ENCODE measurements at places on chromosomes 4 and X.

DNA sequence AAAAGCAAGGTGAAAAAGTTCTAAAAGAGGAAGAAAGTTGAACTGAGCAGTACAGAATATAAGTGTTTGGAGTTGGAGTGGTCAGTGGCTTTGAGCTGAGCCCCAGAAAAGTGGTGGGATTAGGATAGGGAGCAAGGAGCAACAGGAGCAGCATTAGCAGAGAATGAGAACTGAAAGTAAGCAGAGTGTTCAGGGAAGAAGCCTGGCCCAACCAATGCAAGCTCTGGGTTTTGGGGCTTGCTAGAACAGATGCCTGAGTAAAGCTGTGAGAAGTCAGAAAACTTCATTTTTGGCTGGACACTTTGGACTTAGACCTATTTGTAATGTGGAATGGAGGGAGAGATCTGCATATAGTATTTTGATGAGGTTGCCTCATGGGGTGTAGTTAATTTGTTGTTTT, 17.8 kb downstream of the JADE1 start:
- no peak for DNase-seq

- peak; percentile 49 for DNase-seq
Measured at GRCh38 chr4:165111906-165112367, 723 bp downstream of the TMEM192 start.

- no peak for DNase-seq
Measured at GRCh38 chr4:15012017-15012788, 9.9 kb downstream of the CPEB2 start.

GRCh38 chrX:16683007-16683664, 29.3 kb downstream of the CTPS2 start:
- no peak for DNase-seq

DNA sequence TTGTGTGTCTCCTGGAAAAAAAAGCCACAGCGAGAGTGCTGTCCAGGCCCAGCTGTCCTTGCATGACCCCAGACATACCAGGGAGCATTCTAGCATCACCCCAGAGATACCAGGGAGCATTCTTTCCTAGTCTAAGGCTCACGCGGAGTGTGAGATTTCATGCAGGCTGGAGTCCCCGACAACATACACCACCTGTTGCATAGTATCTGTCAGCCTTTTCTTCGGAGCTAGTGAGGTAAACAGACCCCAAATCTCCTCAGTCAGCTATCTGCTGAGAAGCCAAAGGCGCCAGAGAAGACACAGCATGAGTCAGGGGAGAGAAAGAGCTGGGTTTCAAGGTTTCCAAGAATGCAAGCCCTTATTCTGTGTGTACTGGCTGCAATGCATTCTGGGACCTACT, 23.1 kb upstream of the ZXDA start:
- no peak for DNase-seq

DNA sequence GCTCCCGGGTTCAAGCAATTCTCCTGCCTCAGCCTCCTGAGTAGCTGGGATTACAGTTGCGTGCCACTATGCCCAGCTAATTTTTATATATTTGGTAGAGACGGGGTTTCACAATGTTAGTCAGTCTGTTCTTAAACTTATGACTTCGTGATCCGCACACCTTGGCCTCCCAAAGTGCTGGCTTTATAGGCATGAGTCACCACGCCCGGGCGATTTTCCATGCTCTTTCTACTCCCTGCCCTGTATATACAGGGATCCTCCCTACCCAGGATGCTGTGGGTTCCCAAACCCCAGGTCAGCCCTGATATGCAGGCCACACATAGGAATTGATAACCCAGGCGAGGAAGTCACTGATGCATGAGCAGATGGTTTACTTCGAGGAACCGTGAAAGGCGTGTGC, 31.4 kb downstream of the SSX5 start:
- peak; percentile 11 for DNase-seq

- DNase-seq, result no peak
Measured at GRCh38 chr4:177271091-177271490, 38.6 kb upstream of the NEIL3 start.

GRCh38 chr4:8334786-8335460, 65.4 kb downstream of the HTRA3 start:
- no peak for DNase-seq

DNA sequence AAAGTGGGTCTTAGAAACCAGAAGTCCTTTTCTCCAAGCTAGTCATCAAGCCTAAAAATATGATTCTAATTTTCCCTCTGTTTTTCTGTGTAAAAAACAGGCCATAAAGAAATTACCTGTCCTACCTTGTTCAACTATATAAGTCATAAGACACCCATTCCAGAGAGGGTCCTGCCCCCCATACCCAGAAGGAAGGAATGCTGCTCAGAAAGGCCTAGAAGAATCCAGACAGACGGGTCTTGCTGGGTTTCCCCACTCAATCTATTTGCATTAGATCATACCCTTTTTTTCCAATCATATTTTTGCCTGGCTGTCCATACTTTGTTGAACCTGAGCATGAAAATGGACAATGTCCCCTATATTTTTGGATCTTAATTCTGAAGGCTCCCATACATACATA, 16.3 kb upstream of the XAGE2 start:
- no peak for DNase-seq

GRCh38 chr4:80014531-80014930, 58.5 kb downstream of the ANTXR2 start:
- no peak for DNase-seq

GRCh38 chrX:110836982-110837381, 41.4 kb upstream of the CHRDL1 start:
- no peak for DNase-seq

DNA sequence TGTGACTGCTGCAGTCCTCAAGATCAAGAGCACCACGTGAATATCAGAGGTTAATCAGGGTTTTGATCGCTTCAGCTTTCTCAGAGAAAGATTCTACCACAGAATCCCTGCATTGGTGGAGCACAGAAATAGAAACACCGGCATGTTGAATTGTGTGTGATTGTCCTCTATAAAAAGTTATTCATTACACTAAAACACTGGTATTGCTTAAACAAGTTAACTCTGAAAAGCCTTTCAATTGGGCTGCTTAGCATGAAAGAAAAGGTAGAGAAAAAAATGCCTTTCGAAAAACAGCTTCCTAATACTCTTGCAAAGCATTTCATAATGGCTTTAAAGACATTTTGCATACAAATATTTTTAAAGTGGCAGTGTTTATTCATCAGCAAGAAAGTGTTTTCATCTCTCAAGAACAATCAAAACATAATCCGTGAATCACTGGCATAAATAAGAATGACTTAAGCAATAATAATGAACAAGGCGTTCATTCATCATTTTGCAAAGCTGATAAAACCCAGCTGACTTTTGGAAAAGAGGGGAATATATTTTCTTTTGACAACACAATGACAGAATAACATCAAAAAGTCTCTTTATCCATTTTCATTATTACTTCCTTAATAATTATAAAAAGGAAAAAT, 61.1 kb downstream of the HELT start:
- no peak for DNase-seq

DNA sequence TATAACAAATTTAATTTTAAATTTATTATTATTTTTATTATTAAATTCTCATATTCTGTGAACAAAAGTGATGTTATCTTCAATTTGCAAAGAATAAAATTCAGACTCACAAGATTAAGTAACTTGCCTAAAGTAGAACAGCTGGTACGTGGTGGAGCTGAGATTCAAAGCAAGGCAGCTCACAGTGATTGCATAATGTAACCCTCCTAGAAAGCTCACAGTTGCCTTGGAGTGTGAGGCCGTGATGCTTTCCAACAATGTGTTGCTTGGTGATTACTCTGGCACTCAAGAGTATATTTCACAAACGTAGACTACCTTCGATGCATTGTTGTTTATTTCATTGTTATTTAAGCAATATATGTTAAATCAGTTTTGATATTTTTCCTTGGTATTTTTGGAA, 1039.2 kb upstream of the PABPC4L start:
- no peak for DNase-seq

DNA sequence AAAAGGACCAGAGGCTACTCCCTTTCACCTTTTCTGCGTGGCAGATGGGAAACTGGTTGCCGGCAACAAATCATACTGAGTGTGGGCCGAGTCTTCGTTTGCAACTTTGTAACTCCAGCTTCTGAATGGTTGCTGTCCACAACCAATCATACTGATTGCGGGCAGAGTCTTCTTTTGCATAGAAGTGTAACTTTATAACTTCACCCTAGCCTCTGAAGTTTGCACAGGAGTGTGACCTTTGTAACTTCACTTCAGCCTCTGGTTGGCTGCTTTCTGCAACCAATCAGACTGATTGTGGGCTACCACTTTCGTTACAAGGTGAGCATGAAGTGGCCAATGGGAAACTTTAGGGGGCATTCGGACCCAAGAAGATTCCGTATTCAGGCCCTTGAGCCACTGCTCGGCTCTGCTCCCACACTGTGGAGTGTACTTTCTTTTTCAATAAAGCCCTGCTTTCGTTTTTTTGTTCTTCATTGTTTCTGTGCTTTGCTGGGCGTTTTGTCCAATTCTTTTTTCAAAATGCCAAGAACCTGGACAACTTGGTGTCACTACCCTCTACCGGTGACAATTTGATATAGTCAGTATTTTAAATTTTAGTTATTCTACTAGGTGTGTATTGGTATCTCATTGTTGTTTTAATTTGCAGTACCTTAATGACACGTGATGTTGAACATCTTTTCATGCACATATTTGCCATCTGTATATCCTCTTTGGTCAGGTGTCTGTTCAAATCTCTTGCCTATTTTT, 9.0 kb upstream of the PAGE5 start:
- peak; percentile 33 for DNase-seq

DNA sequence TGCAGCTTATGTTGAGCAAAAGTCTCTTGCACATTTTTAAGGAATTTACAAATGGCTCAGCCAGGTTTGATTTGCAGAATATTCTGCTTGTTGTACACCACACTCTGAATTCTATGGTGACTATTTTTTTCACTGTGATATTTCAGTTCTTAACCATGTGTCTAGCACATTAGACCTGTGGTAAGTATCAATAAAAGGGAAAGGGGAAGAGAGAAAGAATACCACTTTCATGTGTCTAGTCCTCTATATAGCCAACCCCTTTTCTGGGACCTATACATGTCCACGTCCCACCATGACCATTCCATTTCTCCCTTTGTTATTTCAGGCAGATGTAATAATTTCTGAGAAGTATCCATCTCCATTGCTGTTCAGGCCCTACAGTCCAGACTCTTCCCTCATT, 121.3 kb upstream of the PNPLA4 start:
- no peak for DNase-seq

- no peak for DNase-seq
Measured at GRCh38 chr4:183097231-183098018, 1.6 kb upstream of the WWC2 start.

DNA sequence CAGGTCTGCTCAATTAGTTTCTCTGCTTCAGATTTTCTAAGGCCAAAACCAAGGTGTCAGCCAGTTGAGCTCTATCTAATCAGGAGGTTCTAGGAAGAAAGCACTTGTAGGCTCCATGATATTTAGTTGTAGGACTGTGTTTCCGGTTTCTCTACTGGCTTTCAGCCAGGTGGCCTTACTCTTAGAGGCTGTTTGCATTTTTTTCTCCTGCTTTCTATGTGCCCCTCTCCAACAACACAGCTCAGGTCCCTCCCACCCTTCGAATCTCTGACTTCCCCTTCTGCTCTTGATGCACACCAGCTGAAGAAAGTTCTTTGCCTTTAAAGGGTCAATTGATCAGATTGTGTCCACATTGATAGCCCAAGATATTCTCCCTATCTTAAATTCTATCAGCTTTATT, 245.2 kb downstream of the RAB28 start:
- DNase-seq, result no peak

DNA sequence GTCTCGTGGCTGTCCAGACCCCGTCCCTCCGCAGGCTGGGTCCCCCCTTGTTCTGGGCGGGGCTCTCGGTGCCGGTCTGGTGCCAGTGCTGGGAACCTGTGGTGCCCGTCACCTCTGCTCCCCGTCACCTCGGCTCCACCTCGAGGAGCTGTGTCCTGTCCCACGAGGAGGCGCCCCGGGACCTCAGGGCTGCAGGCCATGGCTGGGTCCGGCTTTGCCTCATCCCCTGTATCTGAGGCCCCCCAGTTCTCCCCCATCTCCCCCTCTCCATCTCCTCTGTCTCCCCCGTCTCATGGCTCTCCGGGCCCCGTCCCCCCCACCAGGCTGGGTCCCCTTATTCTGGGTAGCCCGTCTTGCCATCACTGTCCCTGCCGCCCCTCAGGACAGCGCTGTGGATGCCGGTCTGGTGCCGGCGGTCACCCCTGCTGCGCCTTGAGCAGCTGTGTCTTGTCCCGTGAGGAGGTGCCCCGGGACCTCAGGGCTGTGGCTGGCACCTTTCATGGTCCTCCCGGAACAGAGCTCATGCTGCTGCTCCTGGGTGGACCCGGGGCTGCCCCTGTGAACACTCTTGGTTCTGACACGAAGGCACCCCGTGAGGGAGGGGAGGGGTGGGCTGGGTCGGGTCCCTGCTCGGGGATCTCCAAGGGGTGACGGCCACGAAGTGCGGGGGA, 13.4 kb upstream of the GTPBP6 start:
- DNase-seq, result no peak
